ENCODE measurements at places on chromosomes 5 and 9.

- no peak for DNase-seq
These were observed 158.2 kb downstream of the MACROH2A1 start for GRCh38 chr5:135240781-135241360.

DNA sequence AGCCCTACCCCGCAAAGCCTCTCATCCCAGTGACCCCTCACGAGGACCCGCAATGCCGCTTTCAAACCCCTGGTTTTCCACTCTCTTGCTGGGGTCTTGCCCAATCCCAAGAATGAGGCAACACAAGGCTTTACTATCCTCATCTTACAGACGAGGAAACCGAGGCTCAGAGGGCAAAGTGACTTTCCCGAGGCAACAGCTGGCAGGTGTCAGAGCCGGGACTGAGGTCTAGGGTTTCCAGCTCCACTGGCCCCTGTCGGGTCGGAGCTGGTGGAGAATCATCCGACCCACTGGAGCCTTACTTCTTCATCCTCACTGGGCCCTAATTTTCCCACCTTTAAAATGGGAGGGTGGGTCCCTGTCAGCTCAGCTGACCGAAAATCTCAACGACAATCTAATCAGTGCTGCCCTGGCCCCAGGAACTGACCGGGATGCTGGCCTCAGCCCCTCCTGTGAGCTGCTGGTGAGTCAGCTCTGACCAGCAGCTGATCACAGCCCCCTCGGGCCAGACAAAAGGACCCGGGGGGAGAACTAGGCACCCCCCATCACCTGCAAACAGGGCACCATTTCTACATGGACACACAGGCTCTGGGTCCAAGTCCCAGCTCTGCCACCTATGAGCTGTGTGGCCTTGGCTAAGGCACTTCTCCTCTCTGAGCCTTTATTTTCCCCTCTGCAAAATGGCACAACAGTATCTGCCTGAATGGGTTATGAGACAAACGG lies 72.7 kb upstream of the STXBP1 start:
- no peak for DNase-seq

GRCh38 chr5:173740400-173740799 lies 124.0 kb upstream of the BOD1 start:
- DNase-seq = no peak

GRCh38 chr9:112970939-112971338 lies 41.1 kb downstream of the ZNF883 start:
- DNase-seq = no peak

GRCh38 chr9:91760906-91761305 lies 189.1 kb downstream of the ROR2 start:
- no peak for DNase-seq

DNA sequence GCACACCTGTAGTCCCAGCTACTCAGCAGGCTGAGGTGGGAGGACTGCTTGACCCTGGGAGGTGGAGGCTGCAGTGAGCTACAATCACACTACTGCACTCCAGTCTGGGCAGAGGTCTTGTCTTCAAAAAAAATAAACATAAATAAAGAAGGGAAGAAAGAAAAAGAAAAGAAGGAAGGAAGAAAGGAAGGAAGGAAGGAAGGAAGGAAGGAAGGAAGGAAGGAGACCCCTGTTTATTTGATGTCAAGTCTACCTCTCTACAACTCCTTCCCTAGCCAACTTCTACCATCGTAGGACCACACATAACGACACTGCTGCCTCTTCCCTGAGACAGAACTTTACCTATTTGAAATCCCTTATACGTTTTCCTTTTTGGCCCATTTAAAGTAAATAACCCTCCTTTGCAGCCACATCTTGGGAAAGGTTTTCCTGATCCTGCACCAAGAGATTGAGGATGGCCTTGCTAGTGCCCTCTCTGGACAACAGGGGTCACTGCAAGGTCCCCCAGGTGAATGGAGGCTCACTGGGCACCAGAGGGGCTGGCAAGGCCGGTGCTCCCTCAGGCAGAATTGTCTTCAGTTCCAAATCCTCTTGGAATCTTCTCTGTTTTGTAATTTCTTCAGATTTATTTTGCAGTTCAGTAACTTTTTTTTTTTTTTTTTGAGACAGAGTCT lies 10.5 kb downstream of the RPS14 start:
- DNase-seq = no peak

DNA sequence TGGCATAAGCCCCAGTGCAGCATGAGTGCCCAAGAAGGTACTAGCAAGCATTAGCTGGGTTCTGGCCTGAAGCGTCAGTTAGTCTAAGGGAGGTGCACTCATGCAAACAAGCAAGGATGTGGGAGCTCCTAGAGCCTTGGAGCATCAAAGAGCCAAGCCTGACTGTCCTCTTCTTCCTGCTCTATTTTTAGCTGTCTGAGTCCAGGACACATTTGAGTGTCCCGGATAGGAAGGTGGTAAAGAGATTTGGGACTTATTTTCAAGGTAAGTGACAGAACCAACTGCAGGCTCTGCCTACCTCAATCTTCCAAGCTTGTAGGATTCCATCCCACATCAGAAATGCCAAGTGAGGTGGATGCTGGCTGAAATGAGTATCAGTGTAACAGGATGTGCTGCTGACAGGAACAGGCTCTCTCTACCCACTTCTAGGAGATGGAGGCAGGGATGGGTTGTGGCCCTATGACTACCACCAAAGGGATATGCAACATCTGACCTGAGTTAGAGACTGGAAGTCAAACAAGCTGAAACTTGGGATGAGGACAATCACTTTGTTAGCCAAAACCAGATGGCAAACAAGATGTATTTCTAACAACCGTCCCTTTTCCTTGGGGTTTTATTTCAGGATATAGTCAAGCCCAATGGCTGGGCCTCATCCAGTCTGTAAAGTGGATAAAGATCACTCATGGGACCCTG lies 15.1 kb downstream of the MACROH2A1 start:
- DNase-seq = no peak

DNA sequence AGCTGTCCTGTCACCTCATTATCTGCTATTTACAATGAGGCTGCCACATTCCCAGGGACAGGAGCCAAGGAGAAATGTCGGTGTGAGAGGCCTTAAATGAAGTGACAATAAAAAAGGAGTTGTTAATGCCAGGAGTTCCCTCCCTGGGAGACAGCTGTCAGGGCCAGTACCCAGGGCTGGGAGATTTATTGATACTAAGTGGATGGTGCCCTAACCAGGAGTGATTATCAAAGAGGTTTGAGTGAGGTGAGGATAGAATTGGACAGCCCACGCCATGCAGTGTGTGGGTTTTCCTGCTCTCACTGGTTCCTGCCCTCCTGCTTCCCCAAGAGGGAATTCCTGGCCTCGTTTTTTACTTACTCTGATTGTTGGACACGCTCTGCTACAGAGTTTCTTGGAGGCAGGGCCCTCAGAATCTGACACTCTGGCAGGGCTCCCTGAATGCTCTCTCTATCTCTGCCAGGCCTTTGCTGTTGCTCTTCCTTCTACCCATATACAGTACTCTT lies 150.8 kb downstream of the GRIA1 start:
- no peak for DNase-seq

- no peak for DNase-seq
These were observed 177.9 kb downstream of the PCSK1 start for GRCh38 chr5:96254980-96255691.

DNA sequence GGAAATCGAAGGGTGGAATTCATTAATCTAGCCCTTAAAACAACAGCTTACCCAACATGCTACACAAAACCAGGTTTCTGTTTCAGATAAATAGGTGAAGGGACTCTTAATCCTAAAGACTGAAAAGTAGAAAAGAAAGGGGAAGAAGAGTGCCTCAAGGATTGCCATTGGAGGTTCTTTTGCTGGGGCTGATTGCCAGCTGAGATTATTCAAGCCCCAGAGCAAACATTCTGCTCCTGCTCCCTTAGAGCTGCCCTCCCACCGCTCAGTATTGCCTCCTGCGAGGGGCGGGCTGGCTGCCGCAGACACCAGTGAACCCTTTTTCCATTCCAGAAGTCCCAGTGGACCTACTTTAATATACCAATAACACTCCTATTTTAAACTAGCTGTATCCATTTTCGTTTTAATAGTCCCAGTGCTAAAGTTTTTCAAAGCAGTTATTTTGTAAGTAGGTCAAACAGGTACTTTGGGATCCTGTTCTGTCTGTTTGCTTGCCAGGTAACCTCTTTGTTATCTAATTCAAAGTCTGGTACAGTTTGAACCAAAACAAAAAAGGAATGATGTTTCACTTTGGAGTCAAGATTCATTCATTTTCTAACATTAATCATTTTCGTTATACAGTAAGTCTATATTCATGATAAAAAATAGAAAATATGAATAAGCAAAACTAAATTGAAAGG lies 38.6 kb downstream of the HMGCS1 start:
- no peak for DNase-seq

DNA sequence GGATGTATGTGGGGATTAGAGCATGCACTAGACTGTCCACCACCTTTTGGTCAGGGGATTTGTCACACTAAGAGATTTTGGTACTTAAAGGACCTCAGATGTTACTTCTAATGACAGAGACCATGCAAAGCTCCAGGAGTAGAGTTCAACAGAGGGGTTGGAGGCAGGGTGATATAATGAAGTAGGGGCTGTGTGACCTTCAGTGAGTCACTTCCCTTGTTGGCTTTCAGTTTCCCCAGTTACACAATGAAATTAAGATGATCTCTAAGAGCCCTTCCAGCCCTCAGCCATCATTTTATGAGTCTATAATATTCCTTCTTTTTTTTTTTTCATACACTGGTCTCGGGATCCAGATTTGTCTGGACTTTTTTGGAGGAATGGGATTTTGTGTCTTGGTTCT lies 26.8 kb downstream of the GLRA1 start:
- no peak for DNase-seq

- no peak for DNase-seq
These were observed 18.8 kb upstream of the SUB1 start for GRCh38 chr5:32566319-32567111.

DNA sequence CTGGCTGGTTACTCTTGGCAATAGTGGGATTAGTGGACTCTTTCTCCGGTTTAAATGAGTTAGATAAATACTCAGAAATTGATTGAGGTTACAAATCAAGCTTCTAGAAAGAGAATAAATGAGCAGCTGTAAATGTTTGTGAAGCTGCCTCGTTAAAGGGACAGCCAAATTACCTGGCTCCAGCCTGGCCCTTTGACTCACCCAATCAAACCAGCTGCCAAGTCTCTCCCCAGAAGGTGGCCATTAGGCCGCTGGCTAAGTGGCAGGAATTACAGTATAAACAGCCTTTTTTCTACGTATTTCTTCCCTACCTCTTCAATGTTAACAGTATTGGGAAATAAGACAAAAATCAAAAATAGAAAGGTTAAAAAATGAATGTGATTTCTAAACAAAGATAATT lies 46.0 kb upstream of the SRFBP1 start:
- no peak for DNase-seq

GRCh38 chr5:74034733-74035132 lies 408.7 kb downstream of the ARHGEF28 start:
- no peak for DNase-seq

DNA sequence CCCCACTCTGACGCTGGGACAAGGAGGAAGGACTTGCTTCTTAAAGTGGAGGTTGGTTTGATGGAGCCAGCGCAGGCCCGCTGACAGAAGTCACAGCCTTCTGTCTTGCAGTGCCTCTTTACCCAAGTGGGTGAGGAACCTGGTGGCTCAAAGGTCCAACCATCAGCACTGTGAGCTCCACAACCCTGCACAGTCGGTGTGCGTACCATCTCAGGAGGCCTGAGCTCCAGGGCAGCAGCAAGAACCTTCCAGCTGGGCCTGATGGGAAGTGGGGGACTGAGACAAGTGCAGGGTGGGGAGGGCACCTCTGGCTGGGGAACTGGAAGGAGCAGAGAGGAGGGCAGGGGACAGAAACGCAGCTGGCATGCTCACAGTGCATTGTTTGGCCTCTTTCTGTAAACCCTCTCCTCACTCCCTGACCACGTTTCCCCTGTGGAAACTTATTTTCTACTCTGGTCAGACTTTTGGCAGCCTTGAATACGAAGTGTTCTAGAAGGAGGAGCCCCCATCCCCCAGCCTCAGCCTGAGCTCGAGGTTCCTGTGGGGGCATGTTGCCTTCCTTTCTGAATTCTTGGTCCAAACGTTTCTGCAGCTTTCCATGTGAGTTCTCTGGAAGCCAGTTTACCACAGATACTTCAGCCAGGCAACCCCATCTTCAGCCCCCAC lies 178.5 kb upstream of the PITX1 start:
- DNase-seq = no peak

GRCh38 chr9:11319538-11319937 lies 706.7 kb upstream of the PTPRD start:
- DNase-seq = no peak

DNA sequence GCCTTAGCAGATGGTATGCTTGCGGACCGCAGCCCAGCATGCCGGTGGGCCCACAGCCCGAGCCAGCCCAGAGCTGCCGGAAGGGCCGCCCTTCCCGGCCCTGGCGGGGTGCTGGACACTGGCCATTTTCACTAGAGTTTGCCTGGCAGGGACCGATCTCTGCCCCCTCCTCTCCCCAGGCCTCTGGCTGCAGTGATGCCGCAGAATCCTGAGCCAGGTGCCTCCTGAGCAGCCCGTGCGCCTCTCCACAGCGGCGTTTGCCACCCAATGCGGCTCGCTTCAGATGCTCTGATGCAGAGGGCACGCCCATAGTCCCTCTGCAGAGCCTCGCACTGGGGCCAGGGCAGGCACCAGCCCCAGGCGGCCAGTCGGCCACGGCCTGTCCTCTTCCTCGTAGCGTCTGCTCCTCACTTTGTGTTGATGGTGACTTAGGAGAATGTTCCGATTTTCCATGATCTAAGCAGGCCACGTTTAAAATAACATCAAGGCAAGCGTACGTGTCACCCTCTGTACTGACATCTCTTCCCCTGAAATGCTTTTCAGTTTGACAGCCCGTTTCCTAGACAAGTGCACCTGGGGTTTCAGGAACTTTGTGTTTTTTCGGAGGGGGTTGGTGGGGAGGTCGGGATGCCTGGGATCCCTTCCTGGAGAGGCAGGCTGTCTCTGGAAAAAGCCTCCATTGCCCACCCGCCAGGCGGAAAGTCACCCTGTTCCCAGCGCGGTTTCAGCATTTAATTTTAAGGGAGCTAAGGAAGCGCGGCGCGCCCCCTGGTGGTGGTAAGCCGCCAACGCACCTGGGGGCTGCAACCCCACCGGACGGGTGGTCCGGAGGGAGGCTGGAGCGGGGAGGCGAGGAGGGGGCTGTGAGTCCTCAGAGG lies 29.8 kb upstream of the HMCN2 start:
- DNase-seq = peak; percentile 65

- DNase-seq = no peak
These were observed 671 bp downstream of the RGS14 start for GRCh38 chr5:177358370-177358819.

- DNase-seq = no peak
These were observed 742.7 kb upstream of the ZNF608 start for GRCh38 chr5:125489146-125489545.

- no peak for DNase-seq
These were observed 4.6 kb downstream of the DCANP1 start for GRCh38 chr5:135442431-135443160.

All from T-helper 2 cell (primary cell).